ENCODE measurements at places on chromosomes 2 and 18. TPM values are rescaled to one million over a fixed set of nuclear protein-coding genes. Genes with fewer than 3 reads are reported as not detected.

Gene PPP4R1
- polyA plus RNA-seq = 84.4 TPM

Gene CYP27A1
- 0.18 TPM for polyA plus RNA-seq

Gene PPIG
- 10.3 TPM for polyA plus RNA-seq

Gene RAB6C
- 0.02 TPM for polyA plus RNA-seq

Gene GNAL
- 0.08 TPM for polyA plus RNA-seq

Gene TEKT4
- polyA plus RNA-seq = not detected

Gene NCKAP1
- 64.0 TPM for polyA plus RNA-seq

Gene COBLL1
- polyA plus RNA-seq = 4.9 TPM

Gene BCL2L11
- polyA plus RNA-seq = 2.4 TPM

Gene COL4A4
- polyA plus RNA-seq = not detected

Gene KCNF1
- polyA plus RNA-seq = 0.16 TPM

Gene PCARE
- not detected for polyA plus RNA-seq

Gene CYS1
- polyA plus RNA-seq = 1.2 TPM

Gene ASIC4
- polyA plus RNA-seq = 0.05 TPM

DNA sequence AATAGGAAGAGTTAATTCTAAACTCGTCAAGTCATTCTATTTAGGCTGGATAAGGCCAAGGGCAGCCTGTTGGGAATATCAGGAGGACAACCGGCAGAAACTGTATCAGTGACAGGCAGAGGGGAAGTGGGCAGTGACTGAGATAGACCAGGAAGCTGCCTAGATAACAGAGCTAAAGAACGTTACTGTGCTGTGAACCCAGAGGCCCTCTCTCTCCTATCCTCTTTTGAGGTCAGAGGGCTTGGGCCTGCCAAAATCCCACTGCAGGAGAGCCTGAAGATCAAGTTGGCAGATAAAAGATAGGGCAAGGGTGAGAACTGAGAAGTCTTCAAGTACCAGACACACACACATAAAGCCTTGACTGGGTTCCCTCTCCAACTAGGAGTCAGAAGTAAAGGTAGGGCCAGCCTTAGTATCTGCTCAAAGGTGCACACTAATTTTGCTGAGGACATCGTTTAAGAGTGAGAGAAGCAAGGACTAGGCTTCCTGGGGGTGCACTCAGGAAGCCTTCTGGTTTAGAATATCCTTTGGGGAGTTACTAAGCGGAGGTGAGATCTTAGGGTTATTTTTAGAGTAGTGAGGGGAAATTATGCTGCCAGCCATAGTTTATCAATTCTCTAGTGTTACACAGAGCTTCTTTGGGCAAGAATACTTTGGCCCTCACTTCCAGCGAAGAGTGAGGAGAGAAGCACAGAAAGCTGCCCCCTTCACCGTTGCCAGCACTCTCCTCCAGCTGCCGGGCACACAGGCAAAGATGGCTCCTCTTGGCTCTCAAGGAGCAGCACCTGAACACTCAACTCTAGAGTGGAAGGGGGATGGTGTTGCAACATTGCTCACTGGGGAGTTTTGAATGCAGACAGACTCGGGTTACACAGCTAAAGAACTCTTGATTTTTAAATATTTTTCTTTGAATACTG lies 9.8 kb downstream of the CAVIN2 start:
- no peak for DNase-seq

DNA sequence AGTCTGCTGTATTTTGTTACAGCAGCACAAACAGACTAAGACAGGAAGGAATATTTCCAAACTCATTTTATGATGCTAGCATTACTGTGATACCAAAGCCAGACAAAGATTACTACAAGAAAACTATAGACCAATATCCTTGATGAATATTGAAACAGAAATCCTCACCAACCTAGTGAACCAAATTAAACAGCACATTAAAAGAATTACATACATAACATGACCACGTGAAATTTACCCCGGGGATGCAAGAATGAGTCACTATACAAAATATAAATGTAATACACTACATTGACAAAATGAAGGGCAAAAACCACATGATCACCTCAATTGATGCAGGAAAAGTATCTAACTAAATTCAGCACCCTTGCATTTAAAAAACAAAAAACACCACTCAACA lies 112.6 kb downstream of the CHN1 start:
- no peak for DNase-seq

GRCh38 chr2:34567128-34567527 lies 968.0 kb upstream of the FAM98A start:
- DNase-seq = no peak

DNA sequence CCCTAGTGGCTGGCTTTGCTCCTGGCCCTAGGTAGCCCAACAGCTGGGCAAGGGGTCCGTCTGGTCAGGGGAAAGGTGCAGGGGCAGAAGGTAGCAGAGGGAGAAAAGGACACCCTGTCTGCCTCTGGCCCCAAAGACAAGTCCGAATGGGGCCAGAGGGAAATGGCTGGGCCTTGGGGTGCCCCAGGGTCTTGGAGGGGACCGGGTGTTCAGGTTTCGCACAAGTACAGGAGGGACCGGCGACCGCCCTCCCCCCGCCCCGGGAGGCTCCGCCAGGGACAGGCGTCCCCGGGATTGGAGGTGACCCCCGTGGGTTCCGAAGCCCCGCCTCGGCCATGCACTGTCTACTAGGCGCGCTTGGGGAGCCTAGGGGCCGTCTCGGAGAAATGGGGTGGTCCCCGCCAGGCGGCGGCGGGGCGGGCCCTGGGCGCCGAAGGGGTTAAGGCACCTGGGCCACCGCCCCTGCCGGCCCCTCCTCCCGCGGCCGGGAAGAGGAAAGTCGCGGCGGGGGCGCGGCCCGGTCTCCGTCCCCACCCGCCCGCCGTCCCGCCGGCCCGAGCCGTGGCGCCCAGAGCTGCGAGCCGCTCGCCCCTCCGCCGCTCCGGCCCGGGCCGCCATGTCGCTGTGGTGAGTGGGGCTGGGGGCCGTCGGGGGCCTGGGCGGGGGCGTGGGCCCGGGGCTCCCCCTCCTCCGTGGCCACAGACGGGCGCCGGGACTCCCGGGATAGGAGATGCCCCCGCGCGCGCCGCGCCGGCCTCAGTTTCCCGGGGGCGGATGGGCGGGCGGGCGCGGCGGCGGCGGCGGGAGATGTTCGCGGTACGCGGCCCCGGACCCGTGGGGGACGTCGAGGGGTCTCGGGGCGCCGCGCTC lies at the start of gene B3GNT7:
Gene B3GNT7 (plus strand): TSS at position 523 of the 870 bp plus-strand sequence. CDS start 94 bp downstream, at position 617.
- peak; percentile 80 for DNase-seq

- DNase-seq = no peak
Measured at GRCh38 chr2:230964136-230964730, 31.7 kb upstream of the SPATA3 start.

DNA sequence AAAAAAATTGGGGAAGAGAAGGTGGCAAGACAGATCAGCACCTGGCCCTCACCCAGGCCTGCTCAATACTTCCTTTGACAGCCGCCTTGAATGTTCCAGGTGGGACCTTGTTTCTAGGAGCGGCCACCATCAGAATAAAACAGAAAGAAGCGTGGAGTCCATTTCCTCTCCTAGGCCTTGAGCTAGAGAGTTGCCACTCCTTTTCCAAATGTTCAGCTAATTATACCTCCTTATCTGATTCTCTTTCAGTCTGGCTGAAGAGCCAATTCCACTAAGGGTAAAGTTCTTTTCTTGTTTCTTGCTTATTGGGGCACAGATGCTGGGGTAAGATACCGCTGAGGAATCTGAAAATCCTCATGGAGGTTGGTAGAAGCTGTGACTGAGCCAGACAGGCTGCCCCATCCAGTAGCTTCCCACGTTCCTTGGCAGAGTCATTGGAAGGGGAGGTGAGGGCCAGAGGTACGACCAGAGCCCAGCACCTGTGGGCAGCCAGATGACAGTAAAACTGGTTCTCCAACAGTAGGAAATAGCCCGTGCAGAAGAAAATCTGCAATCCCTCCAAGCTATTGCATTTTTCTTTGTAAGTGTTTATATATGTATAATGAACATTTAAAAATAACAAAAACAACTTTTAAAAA lies 51.5 kb downstream of the PLB1 start:
- DNase-seq = no peak

GRCh38 chr2:231191896-231192872 lies 6.2 kb upstream of the ARMC9 start:
- DNase-seq = peak; percentile 89

DNA sequence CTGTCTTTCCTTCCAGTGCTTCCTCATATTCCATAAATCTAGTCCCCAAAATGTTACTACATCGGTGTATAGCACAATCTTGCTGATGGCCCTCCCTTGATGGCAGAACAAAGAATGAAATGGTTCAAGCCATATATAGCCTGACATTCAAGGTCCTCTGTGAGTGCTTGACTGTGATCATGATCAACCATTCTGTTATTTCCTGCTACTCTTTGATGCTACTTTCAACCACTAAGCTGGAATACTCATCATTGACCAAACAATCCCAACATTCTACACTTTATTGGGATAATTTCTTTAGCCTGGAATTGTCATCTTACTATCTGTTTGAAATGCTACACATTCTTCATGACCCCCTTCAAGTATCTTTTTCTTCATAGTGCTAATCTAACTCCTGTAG lies 633.9 kb downstream of the PLCL1 start:
- no peak for DNase-seq

GRCh38 chr2:225318440-225318839 lies 81.1 kb upstream of the NYAP2 start:
- DNase-seq = no peak

DNA sequence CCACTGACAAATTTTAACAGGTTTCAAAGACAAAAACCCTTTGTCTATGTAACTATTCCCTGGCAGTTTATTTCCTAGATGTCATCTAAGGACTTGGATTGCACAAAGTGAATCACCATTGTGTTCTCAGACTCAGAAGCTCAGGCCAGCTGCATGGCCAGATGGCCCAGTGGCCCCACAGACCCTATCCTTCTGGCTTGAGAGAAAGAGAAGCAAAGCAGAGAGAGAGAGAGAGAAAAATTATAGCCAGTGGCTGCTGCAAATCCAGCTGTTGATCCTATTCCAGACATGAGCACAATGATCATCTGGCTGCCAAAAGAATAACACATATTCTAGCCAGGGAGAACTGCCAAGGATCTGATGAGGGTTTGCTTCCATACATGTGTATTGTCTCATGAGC lies 25.8 kb downstream of the CTLA4 start:
- DNase-seq = no peak

GRCh38 chr18:8117006-8117371 lies 492.2 kb upstream of the RAB12 start:
- no peak for DNase-seq

GRCh38 chr2:119005051-119005450 lies 63.1 kb downstream of the MARCO start:
- no peak for DNase-seq

Measured in SK-N-SH (cell line).